Urinary bladder (tissue), 4 donors: ENCODE measurements at places on chromosomes 11 and 22. TPM values are rescaled to one million over a fixed set of nuclear protein-coding genes. Genes with fewer than 3 reads are reported as not detected.

DNA sequence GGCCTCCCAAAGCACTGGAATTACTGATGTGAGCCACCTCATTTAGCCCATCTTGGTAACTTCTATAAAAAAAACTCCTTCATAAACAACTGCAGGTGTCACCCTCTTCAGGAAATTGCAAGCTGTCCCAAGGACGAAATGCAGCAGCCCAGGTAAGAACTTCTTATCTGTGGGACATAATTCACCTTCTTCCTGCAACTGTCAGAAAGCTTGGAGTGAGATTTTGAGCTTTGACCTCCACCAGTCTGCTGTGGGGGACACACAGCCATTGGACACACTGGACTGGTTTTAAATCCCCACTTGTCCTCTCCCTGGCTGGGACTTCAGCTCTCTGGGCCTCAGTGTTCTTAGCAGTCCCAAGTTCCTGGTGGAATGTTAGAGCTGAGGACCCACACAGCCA is 368.5 kb downstream of the MN1 start:
- no peak for DNase-seq

DNA sequence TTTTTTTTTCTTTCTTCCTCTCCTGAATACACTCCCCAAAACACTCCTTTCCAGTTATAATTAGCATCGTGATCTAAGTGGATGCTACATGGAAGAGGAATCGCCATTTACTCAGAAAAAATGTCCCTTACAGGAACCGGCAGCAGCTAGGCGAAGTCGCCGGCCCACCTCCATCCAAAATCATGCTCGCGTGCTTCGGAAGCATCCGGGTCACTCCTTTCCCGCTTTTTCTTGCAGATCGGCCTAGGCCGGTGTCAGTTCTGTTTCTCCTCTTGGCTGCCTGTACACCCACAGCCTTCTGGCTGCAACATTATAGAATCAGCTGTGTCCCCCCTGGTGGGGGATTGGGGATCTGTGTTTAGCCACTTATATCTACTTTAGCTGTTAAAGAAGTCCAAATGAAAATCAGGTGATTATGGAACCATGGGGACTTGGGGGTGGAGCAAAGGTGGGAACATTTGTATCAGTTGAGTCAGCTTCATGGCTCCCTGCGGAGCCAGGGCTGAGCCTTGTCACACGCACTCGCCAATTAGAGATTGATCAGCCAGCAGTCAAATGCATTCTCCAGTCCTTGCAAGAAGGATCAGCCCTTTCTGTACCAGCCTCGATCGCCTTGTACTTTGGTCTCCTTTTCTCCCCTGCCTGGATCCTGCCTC is 36.3 kb downstream of the ASRGL1 start:
- DNase-seq = no peak

Gene OR8D4
- total RNA-seq = 0.21 TPM

- no peak for DNase-seq
Measured at GRCh38 chr11:16326679-16327297, 29.6 kb downstream of the SOX6 start.

Gene FXYD2
- total RNA-seq = 5.0 TPM

Gene ATXN10
- total RNA-seq = 191 TPM

Gene USP2
- 1.1 TPM for total RNA-seq

Gene ZBTB44
- total RNA-seq = 85.6 TPM

Gene SCT
- total RNA-seq = not detected

- DNase-seq = peak; percentile 53
Measured at GRCh38 chr11:124920870-124921609, 2.0 kb downstream of the HEPN1 start.

Gene SPTY2D1
- 27.1 TPM for total RNA-seq

DNA sequence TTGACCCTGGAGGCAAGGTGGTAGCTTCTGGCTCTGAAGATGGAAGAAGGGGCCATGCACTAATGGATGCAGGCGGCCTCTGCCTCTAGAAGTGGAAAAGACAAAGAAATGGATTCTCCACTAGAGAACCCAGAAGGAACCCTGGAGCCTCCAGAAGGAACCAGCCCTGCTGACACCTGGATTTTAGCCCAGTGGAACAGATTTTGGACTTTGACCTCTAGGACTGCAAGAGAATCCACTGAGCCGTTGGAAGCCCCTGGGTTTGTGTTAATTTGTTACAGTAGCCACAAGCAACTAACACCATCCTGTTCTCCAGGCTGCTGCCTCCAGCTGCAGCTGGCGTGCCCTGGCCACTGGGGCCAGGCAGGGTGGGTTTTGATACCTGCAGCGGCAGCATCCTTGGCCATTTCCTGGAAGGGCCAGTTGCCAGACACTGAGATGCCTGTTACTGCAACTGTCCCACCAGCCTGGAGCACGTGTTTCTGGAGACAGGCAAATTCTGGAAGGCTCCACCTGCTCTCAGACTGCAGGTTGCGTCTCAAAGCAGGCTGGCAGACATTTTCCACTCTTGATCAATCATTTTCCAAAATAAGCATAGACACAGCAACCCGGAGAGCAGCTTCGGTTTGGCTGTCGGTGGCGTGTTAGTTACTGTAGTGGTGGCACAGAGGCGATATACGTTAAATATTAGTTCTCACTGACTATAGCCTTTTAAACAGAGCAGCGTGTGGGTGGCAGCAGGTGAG is 76.8 kb upstream of the PARVG start:
- no peak for DNase-seq

Gene ART5
- total RNA-seq = not detected

DNA sequence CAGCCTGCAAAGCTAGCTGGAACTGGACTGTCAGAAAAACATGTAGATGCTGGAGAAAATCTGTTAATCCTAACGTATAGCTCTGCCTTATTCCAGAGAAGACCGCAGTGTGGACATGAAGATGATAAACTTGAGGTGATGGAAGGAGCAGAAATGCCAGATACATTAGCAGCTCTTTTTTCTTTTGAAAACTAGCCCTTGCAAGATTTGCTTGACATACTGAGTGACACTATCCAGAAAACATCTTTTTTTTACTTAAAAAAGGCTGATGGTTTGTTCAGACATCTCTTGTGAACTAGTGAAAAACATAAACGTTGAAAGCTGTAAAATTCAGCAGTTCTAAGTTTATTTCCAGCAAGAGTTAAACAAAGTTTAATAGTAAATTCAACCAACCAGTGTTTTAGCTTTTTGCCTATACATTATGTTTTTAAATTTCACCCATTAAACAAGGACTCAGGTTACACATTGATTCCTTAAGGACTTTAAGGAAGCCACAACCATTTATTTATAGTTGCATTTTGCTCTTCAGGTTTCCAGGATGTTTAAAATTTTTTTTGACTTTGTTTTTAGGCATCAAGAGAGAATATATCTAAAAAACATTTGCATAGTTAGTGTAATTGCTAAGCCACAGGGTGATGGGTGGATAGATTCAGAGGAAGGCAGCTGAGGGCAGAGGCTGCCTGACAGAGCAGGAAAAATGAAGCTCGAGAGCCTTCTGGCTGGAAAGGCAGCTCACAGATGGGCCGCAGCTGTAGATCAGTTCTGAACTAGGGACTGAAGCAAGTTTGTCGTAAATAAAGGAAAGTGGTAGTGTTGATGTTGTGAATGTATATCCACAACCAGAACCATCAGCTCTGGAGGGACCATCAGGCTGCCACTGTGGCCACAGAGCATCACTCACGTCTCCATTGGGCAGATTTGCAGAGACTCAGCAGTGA is 9.5 kb downstream of the SNAP29 start:
- DNase-seq = no peak

- no peak for DNase-seq
Measured at GRCh38 chr11:93525601-93526345, 17.4 kb downstream of the SMCO4 start.

GRCh38 chr11:67571443-67571842 is 12.2 kb upstream of the GSTP1 start:
- no peak for DNase-seq

DNA sequence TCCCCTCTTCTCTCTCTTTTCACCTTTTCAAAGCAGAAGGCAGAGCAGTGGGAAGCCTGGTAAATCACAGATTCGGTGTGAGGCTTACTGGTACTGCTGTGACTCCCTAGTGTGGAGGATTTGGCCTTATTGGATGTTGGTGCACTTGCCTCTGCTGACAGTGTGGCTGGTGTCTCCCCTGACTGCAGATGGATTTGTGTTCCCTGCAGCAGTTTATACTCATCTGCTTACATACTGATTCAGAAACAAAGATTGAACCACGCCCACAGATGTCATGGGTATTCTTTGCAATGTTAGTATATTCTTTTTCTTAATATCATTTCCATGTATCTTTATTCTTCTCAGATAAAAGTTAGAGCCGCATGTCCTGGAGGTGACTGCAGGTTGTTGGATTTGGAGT is 26.8 kb upstream of the GRIK4 start:
- no peak for DNase-seq

- no peak for DNase-seq
Measured at GRCh38 chr11:17719028-17719937, at the start of gene MYOD1. MYOD1 (plus strand) TSS chr11:17719571; CDS start chr11:17719783, 212 bp downstream.

Gene ELP4
- total RNA-seq = 66.1 TPM
